Activated naive CD8-positive, alpha-beta T cell treated with anti-CD3 and anti-CD28 coated beads, Interleukin-2, amount 10 ng/mL, durations not matched to agents 7 days and 5 days (primary cell): ENCODE measurements at places on chromosomes 12 and 14. TPM values are rescaled to one million over a fixed set of nuclear protein-coding genes. Genes with fewer than 3 reads are reported as not detected.

DNA sequence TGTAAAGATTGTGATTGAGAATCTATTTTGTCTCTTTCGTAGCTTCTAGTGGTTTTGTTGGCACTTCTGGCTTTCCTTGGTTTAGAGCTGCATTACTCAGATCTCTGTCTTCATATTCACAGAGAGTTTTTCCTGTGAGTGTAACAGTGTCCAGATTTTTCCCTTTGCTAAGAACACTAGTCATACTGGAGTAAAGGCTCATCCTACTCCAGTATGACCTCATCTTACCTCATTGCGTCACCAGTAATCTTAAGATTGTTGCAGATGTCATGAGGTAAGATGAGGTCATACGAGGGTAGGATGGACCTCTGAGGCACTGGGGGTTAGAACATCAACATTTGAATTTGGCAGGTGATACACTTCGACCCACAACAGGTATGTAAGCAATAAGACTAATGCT lies 461.2 kb downstream of the FLRT2 start:
- DNase-seq, result no peak

Gene ACVR1B
- 10.2 TPM for total RNA-seq

Gene CLEC4A
- total RNA-seq, result 0.74 TPM

- no peak for DNase-seq
Observed at GRCh38 chr12:111424793-111425251, 19.1 kb downstream of the SH2B3 start.

DNA sequence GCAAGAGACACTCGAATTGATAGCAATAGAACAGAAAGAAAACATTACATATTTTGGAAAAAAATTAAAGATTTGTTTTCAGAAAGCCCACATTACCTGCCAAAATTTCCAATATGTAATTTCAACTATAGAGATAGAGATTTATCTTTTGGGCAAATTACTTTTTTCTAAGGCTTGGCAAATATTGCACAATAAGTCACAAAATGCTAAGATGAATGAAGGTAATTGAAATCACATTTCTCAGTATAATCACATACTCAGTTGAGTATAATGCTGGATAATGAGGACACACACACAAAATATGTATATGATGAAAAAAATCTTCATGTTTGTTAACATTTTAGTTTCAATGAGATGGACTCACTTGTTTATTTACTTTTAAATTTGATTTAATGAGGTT lies 189.2 kb upstream of the STXBP6 start:
- DNase-seq, result no peak

GRCh38 chr14:60227291-60227690 lies 21.7 kb upstream of the PPM1A start:
- no peak for DNase-seq

Gene RAN
- 798 TPM for total RNA-seq

GRCh38 chr14:60977847-60978246 lies 3.0 kb downstream of the TRMT5 start:
- no peak for DNase-seq

Gene TWF1
- total RNA-seq, result 27.2 TPM

Gene ZFHX2
- total RNA-seq, result 0.75 TPM
